ENCODE measurements at places on chromosomes 13 and 19. TPM values are rescaled to one million over a fixed set of nuclear protein-coding genes. Genes with fewer than 3 reads are reported as not detected.
A peak's percentile ranks its signal among the peaks of the same experiment; 100 is the strongest.

- DNase-seq: no peak
These were observed 17.8 kb downstream of the C2CD4C start for GRCh38 chr19:391207-391557.

DNA sequence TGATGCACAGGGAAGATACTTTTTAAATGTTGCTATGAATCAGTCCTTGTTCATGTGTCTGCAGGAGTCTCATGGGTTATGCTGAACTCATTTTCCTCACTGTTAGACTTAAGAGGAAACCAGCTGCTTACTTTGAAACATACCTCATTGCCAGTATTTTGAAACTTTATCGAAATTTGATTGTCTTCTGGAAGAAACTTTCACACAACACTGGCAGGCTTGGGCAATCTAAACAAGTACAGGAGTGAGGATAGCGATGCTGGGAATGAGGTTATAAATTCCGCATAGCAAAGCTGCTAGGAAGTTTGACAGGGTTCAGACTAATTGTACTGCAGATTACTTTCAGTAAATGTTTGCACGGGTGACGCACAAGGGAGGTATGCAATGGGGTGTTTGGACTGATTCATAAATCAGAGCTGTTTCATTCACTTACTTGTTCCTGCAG is 245.7 kb downstream of the DNAJC15 start:
- DNase-seq: peak; percentile 74

Gene ZSCAN5B
- not detected for total RNA-seq

Gene ELAVL3
- total RNA-seq: 0.31 TPM
